MCF 10A (cell line): ENCODE measurements at places on chromosomes 2 and 18.

DNA sequence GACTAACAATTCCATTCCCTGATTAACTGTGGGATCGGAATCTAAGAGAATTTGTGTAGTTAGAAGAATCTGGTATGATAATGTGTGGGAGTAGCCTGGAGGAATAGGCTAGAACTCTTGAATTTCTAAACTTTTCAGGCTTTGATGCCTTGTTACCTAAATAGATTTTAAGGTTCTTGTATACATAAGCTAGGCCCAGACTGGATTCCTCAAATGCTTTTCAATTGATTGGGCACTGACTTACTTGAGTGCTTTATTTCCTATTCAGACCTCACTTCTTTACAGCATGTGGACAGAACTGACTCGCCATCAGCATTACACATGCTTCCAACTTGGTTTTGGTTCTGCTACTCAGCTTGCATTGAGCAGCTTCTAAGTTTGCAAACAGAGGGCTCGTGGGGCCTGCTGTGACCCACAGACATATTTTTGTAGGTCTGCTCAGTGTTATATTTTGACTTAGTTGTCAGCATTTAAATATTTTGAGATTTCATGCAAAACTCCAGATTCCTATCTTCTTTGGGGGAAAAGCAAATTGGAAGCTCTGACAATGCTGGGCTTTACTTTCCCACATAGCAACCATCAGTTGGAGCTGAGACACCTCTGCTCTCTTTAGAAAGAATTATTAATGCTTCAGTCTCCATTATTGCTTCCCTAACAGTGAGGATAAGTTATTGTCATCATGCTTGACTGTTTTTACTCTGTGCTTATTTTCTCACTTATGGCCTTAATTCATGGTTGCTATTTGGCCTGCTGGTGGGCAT is 5.7 kb downstream of the PARD3B start:
- no peak for DNase-seq

- DNase-seq = no peak
Observed at GRCh38 chr2:5235701-5236100, 456.5 kb upstream of the SOX11 start.

- DNase-seq = no peak
Observed at GRCh38 chr18:44961288-44961995, 280.8 kb downstream of the SETBP1 start.

DNA sequence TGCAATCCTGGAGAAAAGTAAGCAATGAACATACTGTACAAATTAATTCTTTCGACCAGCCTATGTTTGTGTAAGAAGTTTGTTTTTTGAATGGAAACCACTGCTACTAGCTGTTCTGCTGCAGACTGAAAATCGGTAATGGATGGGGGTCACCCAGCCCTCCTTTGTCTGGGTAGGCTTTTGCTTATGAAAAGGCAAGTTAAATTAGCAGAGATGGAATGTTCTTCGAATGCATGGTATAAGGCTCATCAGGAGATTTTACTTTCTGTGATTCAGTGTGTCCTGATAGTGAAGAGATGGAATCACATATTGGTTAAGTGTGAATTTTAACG is 53.8 kb downstream of the EEF1B2 start:
- DNase-seq = no peak

GRCh38 chr2:218003281-218003944 is 618 bp upstream of the TNS1 start:
- no peak for DNase-seq

DNA sequence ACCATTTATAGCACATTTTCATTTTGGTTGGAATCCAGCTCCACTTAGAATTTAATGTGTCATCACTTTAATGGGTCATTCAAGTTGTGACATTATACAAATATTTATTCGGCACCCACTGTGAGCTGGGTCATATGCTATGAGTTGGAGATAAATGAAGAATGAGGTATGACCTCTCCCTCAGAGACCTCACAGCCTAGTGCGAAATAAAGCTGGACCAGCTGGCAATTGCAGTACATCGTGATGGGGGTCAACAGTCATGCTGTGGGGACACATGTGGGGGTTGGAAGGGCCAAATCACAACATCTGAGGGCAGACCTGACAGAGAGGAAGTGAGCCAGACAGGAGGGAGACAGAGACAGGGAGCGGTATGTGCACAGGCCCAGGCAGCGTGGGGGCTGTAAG is 175.4 kb downstream of the MAIP1 start:
- no peak for DNase-seq

DNA sequence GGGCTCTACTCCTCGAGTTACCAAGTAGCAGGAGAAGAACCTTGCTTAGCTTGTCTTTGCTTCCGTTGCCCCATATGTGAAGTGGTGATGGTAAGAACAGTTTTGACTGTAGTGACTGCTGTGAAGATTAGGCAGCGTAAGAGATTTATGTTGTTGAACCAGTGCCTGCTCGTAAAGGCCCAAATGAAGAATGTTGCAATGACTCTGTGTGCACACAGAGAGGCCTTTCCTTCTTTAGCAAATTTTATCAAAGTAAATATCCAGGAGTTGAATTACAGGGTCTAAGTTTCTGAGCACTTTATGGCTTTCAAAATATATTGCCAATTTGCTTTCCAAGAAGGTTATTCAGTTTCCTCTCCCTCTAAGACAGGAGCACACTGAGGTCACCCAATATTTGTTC is 14.5 kb downstream of the NTSR2 start:
- no peak for DNase-seq

- no peak for DNase-seq
Observed at GRCh38 chr18:63054901-63055584, 264.5 kb downstream of the BCL2 start.

DNA sequence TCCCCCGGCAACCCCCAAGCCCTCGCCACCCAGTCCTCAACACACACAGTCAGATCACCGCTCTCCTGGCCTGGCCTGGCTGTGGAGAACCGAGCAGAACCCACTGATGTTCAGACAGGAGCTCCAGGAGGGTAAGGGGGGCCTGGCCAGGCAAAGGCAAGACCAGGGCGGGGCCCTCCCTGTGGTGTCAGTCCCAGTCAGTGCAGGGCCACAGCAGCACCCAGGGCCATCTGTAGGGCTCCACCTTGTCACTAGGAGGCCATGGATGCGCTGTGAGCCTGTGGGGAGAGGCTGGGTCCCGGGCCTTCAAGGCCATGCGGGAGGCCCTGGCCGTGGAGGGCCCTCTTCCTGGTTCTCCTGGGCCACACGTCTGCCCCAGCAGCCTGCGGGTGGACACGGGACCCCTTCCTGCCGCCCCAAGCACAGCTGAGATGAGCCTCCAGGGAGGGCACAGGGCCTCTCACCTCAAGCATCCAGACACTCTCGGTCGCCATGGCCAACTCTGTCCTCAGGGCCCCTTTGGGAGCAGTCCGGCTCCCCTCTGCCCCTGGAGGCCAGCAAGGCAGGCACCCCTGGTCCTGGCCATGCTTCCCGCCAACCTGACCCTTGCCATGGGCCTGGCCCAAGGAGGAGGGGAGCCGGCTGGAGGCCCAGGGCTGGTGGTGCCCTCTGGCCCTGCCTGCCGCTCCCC is 2.0 kb downstream of the ANO7 start:
- DNase-seq = no peak

- DNase-seq = no peak
Observed at GRCh38 chr18:9421901-9422327, 53.4 kb upstream of the RALBP1 start.

GRCh38 chr2:199932312-199932855 is 21.3 kb downstream of the C2orf69 start:
- DNase-seq = no peak

GRCh38 chr2:160165081-160165480 is 35.0 kb downstream of the ITGB6 start:
- no peak for DNase-seq

- no peak for DNase-seq
Observed at GRCh38 chr2:201360256-201360655, 3.1 kb upstream of the FLACC1 start.

DNA sequence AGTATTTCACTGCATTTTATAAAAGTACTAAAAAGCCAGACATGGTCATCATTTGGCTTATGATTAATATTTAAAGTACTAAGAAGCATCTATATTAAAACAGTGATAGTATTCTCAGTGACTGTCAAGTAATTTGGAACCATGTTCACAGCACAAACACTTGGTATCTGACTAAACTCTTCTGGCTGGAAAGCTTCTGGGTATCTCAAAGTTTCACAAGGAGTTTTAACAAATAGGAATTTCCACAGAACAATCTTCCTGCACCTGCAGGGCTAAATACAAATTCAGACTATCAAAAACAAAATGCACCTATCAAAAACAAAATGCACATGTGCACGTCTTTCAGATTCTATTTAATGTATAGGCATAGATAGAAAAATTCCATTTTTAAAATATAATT is 158.8 kb downstream of the L3MBTL4 start:
- DNase-seq = no peak

GRCh38 chr18:75261430-75262223 is 51.0 kb downstream of the TSHZ1 start:
- no peak for DNase-seq
